ENCODE measurements at places on chromosomes 1 and 21.
A peak's percentile ranks its signal among the peaks of the same experiment; 100 is the strongest.

- no peak for DNase-seq
These were observed 39.9 kb downstream of the SPSB1 start for GRCh38 chr1:9332513-9333143.

DNA sequence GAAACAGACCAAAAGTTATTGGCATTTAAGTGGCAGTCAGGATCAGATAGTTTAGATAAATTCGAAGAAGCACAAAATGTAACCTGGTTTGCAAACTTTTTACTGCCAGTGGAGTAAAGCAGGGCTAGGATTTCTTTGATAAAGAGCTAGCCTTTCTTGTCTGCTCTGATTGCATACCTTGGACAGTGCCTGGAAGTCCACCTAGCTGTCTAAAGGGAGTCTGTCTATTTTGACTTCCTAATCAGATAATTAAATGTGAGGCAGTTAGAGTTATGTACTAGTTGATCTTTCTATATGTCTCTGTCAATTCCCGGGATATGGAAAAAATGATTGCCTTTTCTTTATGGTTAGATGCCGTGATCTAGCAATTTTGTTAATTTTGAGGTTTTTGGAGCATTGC lies 4.1 kb downstream of the GPSM2 start:
- DNase-seq = no peak

DNA sequence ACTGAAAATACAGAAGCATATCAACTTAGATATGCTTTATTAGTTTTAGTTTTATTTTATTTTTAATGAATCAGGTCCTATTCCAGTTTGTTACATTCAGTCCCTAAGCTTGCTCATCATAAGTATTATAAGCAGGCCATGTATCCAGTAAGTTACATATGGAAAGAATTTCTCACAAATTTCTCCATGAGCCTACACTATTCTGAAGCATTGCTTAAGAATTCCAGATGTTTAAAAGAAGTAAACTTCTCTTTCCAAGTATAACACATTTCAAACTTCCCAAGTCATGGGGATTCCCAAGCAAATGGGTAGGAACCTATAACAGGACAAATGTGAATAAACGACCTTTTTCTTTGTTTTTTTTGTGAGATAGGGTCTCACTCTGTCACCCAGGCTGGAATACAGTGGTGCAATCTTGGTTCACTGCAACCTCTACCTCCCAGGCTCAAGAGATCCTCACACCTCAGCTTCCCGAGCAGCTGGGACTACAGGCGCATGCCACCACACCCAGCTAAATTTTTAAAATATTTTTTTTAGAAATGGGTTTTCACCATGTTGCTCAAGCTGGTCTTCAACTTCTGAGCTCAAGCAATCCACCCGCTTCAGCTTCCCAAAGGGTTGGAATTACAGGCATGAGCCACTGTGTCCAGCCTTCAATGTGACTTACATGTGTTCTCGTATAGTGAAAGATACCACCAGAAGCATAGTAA lies 39.0 kb downstream of the ST7L start:
- no peak for DNase-seq

GRCh38 chr1:94827434-94827833 lies 7.3 kb downstream of the SLC44A3 start:
- no peak for DNase-seq

DNA sequence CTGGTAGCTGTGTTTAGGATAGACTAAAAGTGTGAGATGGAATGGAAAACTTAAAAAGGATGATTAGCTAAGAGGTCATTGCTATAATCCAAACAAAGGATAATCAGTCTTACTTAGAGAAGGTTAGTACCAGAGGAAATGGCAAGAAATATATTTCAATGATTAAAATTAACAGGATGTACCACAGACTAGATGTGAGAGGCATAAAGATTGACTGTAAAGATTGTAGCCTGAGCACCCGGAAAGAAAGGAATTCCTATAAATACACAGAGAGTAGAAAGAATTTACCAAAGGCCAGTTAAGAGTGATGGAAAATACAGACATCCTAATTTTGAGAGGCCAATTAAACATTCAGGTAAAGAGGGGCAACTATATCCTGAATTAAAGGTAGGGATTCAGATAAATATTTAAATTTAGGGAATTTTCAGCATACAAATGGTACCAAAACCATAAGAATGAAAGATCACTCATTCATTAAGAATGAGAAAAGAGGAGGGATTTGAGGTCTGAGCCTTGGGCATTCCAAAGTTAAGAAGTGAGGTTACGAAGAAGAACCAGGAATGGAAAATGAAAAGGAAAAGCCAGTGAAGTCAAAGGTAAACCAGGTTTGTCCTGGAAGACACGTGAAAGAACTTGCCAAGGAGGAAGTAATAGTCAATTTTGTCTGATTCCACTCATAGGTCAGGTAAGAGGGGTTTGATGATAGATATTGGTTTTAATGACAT lies 46.4 kb upstream of the RGS1 start:
- no peak for DNase-seq

- DNase-seq = no peak
These were observed 7.7 kb downstream of the AMIGO1 start for GRCh38 chr1:109501644-109502363.

DNA sequence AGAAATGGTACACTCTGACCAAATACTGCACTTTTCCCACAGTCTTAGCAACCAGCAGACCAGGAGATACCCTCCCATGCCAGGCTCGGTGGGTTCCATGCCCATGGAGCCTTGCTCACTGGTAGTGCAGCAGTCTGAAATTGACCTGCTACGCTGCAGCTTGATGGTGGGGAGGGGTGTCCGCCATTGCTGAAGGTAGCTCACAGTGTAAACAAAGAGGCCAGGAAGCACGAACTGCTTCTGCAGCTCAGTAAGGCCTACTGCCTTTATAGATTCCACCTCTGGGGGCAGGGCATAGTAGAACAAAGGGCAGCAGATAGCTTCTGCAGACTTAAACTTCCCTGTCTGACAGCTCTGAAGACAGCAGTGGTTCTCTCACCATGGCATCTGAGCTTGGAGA lies 12.3 kb upstream of the IFI44L start:
- no peak for DNase-seq

DNA sequence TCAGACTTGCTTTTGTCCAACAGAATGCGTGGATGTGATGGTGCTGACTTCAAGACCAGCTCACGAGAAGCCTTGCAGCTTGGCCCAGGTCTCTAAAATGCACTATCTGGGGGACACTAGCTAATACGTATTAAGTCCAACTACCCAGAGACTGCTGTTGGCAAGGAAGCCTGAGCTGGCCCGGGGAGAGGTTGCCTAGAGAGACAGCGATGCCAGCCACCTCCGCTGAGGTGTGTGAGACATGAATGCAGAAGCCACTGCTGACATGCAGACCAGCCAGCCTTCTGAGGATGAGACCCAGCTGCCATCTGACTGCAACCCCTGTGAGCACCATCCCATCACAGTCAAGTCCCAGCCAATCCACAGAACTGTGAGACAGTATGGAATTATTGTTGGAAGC lies 32.5 kb downstream of the THAP3 start:
- DNase-seq = no peak

GRCh38 chr1:14642712-14643111 lies 44.2 kb downstream of the KAZN start:
- DNase-seq = no peak

DNA sequence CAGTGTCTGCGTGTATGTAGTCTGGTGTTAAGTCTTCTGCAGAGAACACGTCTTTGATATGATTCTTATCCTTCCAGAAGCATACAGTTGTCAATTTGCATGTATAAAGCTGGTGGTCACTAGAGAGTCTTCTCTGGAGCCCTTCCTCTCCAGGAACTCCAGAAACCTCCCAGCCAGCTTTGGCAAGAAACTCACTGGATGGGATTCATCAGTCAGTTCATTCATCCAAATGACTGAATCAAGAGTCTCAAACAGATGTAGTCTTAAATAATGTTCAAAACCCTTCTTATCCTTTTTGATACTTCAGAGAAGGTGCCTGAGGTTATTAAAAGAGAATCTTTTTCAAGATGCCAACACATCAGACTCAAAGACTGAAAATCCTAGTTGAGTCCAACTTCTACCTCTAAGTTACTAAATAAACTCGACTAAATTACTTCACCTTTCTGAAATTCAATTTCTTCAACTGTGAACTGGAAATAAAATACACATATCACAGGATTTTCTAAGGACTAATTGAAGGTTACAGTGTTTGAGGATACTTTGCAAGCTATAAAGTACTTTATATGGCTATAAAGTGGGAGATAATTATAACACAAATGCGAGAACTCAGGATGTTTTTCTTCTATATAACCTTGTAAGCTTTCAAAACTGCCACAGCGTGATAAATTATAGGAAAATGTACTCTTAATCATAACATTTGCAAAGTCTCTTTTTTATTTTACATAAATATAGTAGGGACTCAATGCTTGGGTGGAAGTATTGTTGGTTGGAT lies 252.4 kb downstream of the FGGY start:
- DNase-seq = no peak

DNA sequence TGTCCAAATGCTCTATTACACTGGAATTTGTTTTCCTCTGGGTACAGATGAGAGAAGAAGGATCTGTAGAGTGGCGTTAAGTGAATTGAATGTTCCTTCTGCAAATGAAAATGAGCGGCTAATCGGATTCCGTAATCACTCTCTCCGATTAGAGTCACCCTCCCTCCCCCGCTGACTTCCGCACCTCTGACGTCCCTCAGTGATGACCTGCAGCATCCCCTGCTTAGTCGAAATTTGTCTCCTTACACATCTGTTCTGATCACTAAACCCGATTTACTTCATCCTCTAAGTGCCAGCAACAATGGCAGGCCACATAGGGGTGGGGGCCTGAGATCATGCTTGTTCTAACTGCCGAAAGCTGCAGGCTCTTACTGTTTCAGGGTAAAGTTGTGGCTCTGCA lies 378.7 kb downstream of the SEC16B start:
- no peak for DNase-seq

DNA sequence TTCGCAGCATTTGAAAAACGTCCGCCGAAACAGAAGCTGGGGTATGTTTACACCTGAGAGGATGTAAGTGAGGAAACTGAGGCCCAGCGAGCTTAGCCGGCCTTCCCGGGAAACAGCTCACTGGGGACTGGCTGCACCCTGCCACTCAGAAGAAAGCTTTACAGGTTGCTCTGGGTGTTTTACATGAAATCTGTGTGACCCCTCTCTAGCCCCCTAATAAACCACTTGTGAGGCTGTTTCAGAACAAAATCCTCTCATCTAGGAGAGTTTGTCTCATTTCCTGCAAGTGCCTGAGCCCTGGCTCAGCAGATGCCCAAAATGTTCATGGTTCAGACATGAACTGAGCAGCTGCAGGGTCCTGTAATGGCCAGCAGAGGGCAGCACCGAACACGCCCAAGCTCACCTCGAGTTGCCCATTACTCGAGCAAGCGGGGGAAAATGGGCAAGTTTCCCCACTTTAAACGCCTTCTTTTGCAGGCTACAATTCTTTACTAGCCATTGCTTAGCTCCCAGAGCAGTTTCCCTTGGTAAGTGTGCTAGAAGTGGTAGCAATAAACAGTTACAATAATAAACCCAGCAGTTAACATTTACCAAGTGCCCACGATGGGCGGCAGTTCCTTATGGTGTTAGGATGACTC lies 76.4 kb downstream of the FHAD1 start:
- peak; percentile 70 for DNase-seq

GRCh38 chr1:89898150-89898549 lies 77.3 kb downstream of the LRRC8D start:
- no peak for DNase-seq

DNA sequence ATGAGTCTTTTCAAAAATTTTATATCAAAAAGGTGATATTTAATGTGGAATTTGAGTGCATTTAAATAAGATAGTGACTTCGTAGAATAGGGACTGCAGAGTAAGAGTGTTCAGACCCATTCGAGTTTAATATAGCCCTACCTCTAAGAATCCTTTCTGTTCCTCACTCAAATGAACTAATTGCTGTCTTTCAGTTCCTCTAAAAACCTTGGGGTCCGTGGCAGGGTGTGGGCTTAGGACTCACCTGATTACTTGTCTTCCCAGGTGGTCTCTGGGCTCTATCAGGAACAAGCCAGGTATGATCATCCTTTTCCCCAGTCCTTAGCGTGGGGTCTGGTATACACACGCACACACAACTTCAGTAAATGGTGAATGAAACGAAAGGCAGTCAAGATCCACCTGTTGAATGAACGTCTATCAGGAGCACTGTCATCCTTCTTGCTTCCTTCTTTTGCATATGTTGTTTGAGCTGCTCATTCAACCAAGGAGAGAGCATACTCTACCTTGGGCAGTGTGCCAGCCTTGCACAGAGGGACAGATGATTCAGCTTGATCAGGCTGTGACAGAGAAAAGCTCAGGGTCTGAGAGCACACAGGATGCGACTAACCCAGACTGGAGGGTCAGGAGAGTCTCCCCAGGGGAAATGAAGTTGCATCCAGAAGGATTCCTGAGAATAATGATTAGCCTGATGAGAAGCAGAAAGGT lies 1.2 kb upstream of the RNF11 start:
- DNase-seq = peak; percentile 96

GRCh38 chr1:167076136-167076710 lies 14.0 kb downstream of the GPA33 start:
- DNase-seq = no peak

DNA sequence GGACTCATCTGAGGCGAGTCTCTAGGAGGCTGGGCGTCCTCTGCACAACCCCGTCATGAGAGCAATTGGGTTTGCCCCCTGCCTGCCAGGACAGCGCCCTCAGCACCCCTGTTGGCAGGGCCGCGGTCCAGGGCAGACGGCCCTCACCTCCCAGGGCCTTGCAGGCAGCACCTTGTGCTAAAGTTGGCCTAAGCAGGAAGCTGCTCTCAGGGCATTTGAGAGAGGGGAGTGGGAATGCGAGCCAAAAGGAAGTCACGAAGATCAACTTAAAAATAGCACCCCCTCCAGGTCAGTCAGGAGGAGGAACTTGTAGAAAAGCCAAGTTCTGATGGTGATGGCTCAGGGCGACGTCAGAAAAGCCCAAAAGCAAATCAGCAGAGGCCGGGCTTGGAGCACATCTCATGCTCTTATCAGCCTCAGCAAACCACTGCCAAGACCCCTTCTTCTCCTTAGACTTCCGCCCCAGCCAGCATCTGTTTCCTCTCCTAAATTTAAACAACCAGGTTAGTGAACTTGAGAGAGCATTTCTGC lies 12.6 kb upstream of the ADORA3 start:
- peak; percentile 22 for DNase-seq

- DNase-seq = no peak
These were observed 104.5 kb upstream of the PKN2 start for GRCh38 chr1:88579598-88579997.

- no peak for DNase-seq
These were observed 38.3 kb downstream of the SDCCAG8 start for GRCh38 chr1:243293941-243294722.
